PC-9 (cell line): ENCODE measurements at places on chromosomes 5 and 9. TPM values are rescaled to one million over a fixed set of nuclear protein-coding genes. Genes with fewer than 3 reads are reported as not detected.

Gene LEAP2
- total RNA-seq: 4.4 and 4.5 TPM in 2 replicates

Gene CYLC2
- total RNA-seq: not detected in 2 replicates

Gene NOTCH1
- 39.2 and 51.4 TPM in 2 replicates for total RNA-seq

Gene ELOVL7
- 17.2 and 24.3 TPM in 2 replicates for total RNA-seq

Gene ZBED3
- total RNA-seq: 6.1 and 12.3 TPM in 2 replicates

Gene SLCO6A1
- total RNA-seq: not detected in 2 replicates

Gene CCNO
- 4.7 and 7.1 TPM in 2 replicates for total RNA-seq

Gene TMEM232
- 0.65 and 1.1 TPM in 2 replicates for total RNA-seq

Gene GLRA1
- not detected in 2 replicates for total RNA-seq

Gene KIF4B
- 0.13 TPM in 1 of 2 replicates, not detected in the other for total RNA-seq

Gene ENTREP1
- total RNA-seq: 0.30 and 0.35 TPM in 2 replicates

Gene NOXA1
- total RNA-seq: 10.5 and 22.8 TPM in 2 replicates
